ENCODE measurements at places on chromosomes 5 and 9.
A peak's percentile ranks its signal among the peaks of the same experiment; 100 is the strongest.

DNA sequence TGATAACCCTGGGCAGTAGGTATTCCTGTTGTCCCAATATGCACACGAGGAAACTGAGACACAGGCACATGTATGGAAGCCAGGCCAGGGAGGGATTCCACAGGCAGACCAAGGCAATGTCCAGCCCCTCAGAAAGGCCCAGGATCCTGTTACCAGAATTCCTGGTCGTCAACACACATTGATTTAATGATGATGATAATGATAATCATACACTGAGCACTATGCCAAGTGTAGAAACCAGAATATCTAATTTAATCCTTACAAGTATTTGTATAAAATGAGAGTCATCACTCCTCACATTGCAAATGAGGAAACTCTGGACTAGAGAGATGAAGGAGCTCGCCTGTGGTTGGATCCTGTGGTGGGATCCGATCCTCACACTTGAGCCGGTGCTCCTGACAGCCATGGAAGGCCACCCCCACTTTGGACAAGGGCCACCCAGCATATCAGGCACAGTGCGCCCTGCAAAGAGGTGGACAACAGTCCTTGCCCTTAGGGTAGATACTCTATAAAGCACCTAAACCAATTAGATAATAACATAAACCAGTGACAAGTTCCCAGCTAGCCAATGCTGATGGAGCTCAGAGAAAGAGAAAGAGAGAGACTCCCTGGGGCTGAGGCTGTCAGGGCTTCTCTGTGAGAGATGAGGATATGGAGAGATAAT lies 185.3 kb downstream of the SLIT3 start:
- no peak for DNase-seq
- H3K36me3 ChIP-seq, result no peaks in the 10 kb centered on the region
- H3K4me1 ChIP-seq, result no peaks in the 10 kb centered on the region
- no peak overlapping the region for H3K27ac ChIP-seq
- no peak overlapping the region for H3K4me3 ChIP-seq
- H3K27me3 ChIP-seq, result peaks cover 4% of the 10 kb centered on the region

DNA sequence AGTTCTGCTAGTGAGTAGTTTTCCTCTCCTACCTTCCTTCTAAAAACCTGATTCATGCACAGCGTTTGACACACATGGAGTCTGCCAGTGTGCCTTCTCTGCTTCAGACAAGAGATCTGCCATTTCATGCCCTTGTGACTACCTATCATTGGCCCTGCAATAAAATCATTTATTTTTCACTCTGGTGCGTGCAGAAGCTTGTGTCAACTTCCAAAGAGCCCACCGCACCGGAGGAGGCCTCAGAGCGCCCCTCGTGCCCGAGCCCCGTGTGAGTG lies 13.7 kb downstream of the HNRNPH1 start:
- no peak overlapping the region for H3K4me3 ChIP-seq
- no peaks in the 10 kb centered on the region for H3K4me1 ChIP-seq
- peak overlapping the region; percentile 23 for H3K27ac ChIP-seq
- H3K36me3 ChIP-seq, result peaks cover 74% of the 10 kb centered on the region

GRCh38 chr5:107806271-107806670 lies 135.5 kb upstream of the EFNA5 start:
- H3K36me3 ChIP-seq, result no peaks in the 10 kb centered on the region
- no peak for DNase-seq
- H3K27ac ChIP-seq, result no peak overlapping the region
- no peaks in the 10 kb centered on the region for H3K4me1 ChIP-seq
- H3K4me3 ChIP-seq, result no peak overlapping the region

- H3K4me1 ChIP-seq, result peaks cover 23% of the 10 kb centered on the region
- no peak overlapping the region for H3K27ac ChIP-seq
These were observed 30.1 kb downstream of the EGR1 start for GRCh38 chr5:138495351-138495750.

DNA sequence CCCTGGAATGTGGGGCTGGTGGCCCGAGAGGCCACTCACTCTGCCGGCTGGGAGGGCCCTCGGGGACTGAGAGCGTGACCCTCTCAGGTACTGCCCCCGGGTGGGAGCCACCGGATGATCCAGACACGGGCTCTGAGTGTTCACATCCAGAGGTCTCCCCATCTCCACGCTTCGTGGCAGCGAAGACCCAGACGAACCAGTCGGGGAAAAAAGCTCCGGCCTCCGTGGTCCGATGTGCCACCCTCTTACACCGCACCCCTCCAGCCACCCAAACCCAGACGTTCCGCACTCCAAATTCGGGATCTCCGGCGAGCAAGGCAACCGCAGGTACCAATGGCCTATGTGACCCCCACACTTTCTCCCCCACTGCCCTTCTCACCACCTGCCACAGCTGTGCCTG lies 49.5 kb downstream of the AMBP start:
- H3K4me3 ChIP-seq, result no peak overlapping the region
- no peak overlapping the region for H3K27ac ChIP-seq
- H3K4me1 ChIP-seq, result no peaks in the 10 kb centered on the region
- DNase-seq, result no peak
- peaks cover 14% of the 10 kb centered on the region for H3K36me3 ChIP-seq

DNA sequence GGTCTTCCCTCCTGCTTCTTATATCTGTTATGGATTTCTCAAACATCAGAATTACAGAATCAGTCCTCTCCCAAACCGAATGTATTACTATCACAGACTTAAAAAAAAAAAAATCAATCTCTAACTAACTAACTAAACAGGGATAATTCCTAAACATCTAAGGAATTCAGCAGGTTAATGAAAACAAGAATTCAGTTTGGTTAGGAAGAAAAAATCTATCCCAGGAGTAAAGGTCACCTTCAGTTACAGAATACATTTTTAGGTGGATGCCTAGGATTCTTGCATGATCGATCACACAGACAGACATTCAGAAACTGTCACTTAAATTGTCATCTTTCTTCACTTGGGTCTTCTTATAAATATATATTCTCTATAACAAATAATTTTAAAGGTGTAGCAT lies 11.5 kb downstream of the PTAR1 start:
- no peak overlapping the region for H3K27ac ChIP-seq
- H3K27me3 ChIP-seq, result no peaks in the 10 kb centered on the region
- no peak overlapping the region for H3K4me3 ChIP-seq
- DNase-seq, result no peak
- H3K4me1 ChIP-seq, result peaks cover 35% of the 10 kb centered on the region

GRCh38 chr5:53490747-53491146 lies 10.3 kb downstream of the FST start:
- DNase-seq, result no peak
- H3K27me3 ChIP-seq, result peaks cover 19% of the 10 kb centered on the region
- H3K4me3 ChIP-seq, result no peak overlapping the region
- H3K4me1 ChIP-seq, result no peaks in the 10 kb centered on the region
- H3K36me3 ChIP-seq, result no peaks in the 10 kb centered on the region

DNA sequence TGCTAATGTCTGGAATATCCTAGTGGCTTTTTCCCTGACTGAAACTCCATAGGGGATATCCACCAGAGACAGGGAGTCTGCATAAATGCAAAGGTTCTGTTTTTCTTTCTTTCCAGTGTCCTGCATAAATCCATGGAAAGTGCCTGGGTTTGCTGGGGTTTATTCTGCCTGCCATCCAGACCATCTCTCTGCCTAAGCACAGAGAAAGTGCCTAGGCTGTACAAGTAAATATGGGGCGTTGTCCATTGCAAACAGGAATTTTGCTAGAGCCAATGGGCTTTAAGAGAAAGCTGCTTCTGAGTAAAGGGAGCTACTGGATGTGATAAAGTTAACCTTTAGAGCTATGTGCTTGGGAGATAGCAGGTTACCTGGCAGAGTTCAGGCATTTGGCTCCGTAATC lies 407.5 kb downstream of the AGTPBP1 start:
- no peak overlapping the region for H3K4me3 ChIP-seq
- no peak overlapping the region for H3K27ac ChIP-seq
- no peaks in the 10 kb centered on the region for H3K4me1 ChIP-seq
- no peak for DNase-seq

- DNase-seq, result no peak
- H3K4me3 ChIP-seq, result no peak overlapping the region
- no peaks in the 10 kb centered on the region for H3K4me1 ChIP-seq
- H3K27me3 ChIP-seq, result no peaks in the 10 kb centered on the region
- no peak overlapping the region for H3K27ac ChIP-seq
These were observed 106.5 kb downstream of the ANKRD55 start for GRCh38 chr5:56126487-56127179.

- H3K4me3 ChIP-seq, result no peak overlapping the region
- no peak for DNase-seq
- H3K27me3 ChIP-seq, result no peaks in the 10 kb centered on the region
- no peaks in the 10 kb centered on the region for H3K36me3 ChIP-seq
These were observed 2.0 kb downstream of the PPP3R2 start for GRCh38 chr9:101592788-101593187.

DNA sequence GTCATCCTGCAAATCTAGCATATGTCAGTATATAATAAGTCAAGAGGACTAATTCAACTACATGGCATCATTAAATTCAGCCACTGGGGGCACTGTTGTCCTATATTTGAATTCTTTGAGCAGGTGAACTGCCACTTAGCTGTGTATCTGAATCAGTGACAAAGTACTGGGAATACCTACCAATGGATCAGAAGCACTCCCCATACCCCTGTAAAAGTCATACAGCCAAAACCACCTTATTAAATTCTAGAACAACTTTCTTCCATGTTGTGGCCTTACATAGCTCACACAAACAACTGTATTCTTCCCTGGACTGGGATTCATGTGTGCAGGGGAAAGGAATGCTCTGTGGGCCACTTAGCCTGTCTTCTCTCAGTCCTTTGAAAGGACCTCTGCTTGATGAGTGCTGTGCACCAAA lies 57.4 kb upstream of the PLPP6 start:
- H3K4me1 ChIP-seq, result no peaks in the 10 kb centered on the region
- H3K27ac ChIP-seq, result peak overlapping the region; percentile 67
- peak; percentile 88 for DNase-seq
- peaks cover 36% of the 10 kb centered on the region for H3K36me3 ChIP-seq

- H3K27me3 ChIP-seq, result no peaks in the 10 kb centered on the region
- H3K27ac ChIP-seq, result no peak overlapping the region
- H3K4me1 ChIP-seq, result no peaks in the 10 kb centered on the region
- no peak overlapping the region for H3K4me3 ChIP-seq
- no peaks in the 10 kb centered on the region for H3K36me3 ChIP-seq
These were observed 79.8 kb downstream of the KLF4 start for GRCh38 chr9:107409581-107410389.

DNA sequence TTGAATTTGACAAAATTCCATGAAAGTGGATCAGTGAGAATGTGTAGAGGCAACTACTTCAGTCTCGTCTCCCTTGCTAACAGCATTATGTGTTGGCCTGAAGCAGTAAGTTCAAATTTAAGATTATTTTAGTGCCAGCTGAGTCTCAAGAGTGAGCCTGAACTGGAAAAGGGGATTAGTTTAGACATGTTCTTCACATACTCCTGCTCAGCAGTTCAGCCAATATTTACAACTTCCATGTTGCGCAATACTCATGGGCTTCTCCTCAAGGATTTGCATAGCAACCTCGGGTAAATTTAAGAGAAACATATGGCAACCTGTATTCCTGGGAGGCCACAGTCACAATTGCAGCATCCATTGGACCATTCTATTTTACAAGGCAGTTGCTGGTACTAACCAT lies 553.8 kb downstream of the PTPRD start:
- H3K27me3 ChIP-seq, result no peaks in the 10 kb centered on the region
- peaks cover 11% of the 10 kb centered on the region for H3K4me1 ChIP-seq
- peak; percentile 54 for DNase-seq
- H3K27ac ChIP-seq, result no peak overlapping the region
- no peaks in the 10 kb centered on the region for H3K36me3 ChIP-seq

DNA sequence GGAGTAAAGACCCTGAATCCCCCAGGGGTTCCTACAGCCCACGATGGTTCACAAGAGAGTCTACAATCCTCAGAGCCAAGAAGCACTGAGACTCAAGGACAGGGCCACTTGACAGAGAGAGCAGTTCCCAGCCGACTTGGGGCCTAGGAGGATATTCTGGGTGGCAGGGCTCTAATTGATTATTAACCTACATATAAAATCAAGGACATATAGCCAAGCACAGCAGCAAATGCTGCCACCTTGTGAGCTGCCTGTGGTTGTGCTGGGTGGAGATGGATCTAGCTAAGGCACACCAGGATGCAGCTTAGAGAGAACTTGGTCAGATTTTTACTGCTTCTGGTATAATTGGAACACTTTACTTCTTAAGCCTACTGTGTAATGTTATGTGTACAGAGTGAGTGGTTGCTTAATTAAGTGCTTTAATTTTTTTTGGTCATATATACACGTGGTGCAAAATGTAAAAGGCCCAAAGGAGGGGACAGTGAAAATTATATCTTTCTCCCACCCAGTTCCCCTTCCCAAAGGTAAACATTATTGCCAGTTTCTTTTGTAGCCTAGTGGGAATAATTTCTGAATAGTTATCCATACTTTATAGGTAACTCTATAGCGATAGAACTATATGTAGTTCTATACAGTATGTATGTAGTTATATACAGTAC lies 78.8 kb downstream of the F2RL2 start:
- H3K36me3 ChIP-seq, result no peaks in the 10 kb centered on the region
- peaks cover 40% of the 10 kb centered on the region for H3K4me1 ChIP-seq
- H3K27me3 ChIP-seq, result no peaks in the 10 kb centered on the region
- no peak overlapping the region for H3K27ac ChIP-seq
- no peak overlapping the region for H3K4me3 ChIP-seq

- H3K36me3 ChIP-seq, result no peaks in the 10 kb centered on the region
- DNase-seq, result no peak
- no peak overlapping the region for H3K27ac ChIP-seq
- no peaks in the 10 kb centered on the region for H3K4me1 ChIP-seq
These were observed 100.3 kb downstream of the NSG2 start for GRCh38 chr5:174145821-174146220.

DNA sequence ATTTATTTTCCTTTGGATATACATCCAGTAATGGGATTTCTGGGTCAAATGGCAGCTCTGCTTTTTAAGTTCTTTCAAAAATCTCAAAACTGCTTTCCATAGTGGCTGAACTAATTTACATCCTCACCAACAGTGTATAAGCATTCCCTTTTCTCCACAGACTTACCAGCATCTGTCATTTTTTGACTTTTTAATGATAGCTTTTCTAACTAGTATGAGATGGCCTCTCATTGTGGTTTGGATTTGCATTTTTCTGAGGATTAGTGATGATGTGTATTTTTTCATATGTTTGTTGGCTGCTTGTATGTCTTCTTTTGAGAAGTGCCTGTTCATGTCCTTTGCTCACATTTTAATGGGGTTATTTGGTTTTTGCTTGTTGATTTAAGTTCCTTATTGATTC lies 90.0 kb upstream of the HMHB1 start:
- H3K27ac ChIP-seq, result no peak overlapping the region
- H3K4me1 ChIP-seq, result peaks cover 5% of the 10 kb centered on the region
- H3K36me3 ChIP-seq, result no peaks in the 10 kb centered on the region
- peak; percentile 36 for DNase-seq

DNA sequence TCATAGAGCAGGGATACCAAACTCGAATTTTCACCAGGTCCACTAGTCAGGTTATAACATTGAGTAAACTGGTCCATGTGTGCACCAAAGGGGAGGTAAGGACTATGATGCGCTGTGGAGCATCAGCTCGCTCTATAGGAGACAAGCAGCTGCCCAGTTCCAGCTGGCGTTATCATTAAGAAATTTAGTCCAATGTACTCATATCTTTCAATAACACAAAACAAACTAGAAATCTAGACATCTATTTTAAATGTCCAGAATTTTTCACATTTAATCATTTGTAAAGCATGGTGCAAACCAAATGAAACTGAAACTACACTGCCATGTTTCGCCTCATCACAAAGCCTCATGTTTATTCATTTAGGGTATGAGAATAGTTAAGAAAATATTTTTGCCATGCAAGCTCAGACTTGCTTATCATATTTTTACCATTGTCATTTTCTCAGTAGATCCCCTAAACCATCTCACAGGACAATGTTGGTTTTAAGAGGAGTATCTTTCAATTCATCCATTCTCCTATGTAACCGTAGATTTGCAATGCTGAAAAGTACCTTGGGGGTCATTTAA lies 50.9 kb downstream of the ZNF474 start:
- no peak overlapping the region for H3K4me3 ChIP-seq
- peaks cover 19% of the 10 kb centered on the region for H3K4me1 ChIP-seq
